Fibroblast of skin of abdomen (primary cell): ENCODE measurements at places on chromosomes 3 and 15.

DNA sequence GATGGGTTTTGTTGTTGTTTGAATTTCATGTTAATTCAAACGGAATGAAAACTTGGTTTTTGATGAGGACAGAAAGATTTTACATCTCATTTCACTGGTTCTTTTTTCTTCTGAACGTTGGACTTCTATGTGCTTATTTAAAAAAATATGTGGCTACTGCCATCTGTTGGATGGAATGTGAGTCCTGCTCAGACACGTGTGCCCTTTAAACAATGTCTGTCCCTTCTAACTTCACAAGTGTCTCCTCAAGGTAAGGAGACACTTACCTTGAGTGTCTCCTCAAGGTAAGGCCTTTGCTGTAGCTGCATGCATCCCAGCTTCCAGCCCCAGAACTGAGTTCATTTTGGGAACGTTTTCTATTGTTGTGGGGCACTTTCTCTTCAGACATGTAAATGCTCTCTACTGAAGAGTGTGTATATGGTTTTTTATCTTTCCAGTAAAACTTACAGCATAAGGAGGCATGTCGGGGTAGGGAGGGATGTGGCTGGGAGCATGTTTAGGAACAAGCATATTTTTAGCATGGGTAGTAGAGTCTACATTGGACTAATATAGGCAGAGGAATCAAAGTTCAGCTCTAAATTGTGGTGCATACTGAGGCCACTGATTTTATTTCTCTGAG, 63.1 kb upstream of the UBE3A start:
- DNase-seq = peak; percentile 31

DNA sequence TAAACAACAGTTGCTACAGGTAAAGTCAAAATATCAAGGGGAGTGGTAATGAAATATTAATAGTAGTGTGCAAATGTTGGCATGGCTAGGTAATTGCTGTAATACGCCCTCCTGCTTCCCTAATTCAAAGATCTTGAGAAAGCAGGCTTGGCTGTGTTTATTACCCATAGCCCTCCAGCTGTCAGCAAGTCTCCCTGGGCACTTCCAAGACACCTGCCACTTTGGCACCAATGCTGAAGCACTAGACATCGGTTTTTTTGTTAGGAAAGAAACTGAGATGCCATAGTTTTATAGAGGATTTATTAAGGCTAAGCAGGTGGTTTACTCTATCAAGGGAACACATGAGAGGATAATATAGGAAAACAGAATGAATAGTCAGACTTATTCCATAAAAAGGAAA, 64.4 kb downstream of the P2RY1 start:
- no peak for DNase-seq

DNA sequence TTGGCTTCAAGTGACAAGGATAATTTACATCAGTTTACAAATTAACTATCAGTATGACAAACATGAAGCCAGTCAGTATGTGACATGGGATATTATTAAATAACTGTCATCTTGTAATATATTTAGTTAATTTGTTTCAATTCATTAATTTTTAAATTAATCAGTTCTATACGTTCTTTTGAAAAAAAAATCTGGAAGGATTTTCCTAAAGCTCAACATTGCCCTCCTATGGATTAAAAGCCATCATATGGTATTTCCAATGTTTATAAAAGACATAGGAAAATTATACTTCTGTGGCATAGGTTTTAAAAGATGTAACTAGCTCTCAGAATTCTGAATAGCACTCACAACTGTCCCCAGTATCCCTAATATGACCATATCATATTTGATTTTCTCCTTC, 134.4 kb downstream of the PLOD2 start:
- DNase-seq = no peak

- DNase-seq = no peak
Observed at GRCh38 chr3:138498991-138499390, 64.6 kb downstream of the ESYT3 start.

- no peak for DNase-seq
Observed at GRCh38 chr3:58570851-58571250, 6.3 kb downstream of the FAM107A start.

DNA sequence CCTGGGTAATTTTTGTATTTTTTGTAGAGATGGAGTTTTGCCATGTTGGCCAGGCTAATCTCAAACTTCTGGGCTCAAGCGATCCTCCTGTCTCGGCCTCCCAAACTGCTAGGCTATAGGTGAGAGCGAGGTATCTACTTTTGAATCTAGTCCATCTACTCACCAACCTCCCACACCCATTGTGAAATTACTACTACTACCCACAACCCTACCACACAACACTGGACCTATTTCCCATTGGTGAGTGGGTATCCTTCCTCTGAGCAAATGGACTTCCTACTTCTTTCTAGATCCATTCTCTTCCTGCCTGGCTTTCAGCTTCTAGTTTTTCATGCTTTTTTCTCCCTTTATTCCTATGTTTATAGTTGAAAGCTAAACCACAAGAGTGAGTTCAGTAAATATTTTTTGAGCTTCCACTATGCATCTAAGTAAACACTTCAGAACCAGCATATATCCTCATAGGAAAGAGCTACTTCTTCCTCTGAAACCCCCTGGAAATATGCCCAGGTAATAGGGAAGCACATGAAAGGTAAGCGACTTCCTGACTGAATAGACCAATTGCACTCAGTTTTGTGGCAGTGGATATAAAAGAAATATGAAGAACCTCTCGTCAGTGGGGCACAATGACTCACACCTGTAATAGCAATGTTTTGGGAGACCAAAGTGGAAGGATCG, 39.1 kb downstream of the MYO1E start:
- DNase-seq = no peak

GRCh38 chr15:29452881-29453731, 183.5 kb upstream of the NSMCE3 start:
- no peak for DNase-seq

- no peak for DNase-seq
Observed at GRCh38 chr3:185928496-185928895, 9.3 kb downstream of the TRA2B start.

DNA sequence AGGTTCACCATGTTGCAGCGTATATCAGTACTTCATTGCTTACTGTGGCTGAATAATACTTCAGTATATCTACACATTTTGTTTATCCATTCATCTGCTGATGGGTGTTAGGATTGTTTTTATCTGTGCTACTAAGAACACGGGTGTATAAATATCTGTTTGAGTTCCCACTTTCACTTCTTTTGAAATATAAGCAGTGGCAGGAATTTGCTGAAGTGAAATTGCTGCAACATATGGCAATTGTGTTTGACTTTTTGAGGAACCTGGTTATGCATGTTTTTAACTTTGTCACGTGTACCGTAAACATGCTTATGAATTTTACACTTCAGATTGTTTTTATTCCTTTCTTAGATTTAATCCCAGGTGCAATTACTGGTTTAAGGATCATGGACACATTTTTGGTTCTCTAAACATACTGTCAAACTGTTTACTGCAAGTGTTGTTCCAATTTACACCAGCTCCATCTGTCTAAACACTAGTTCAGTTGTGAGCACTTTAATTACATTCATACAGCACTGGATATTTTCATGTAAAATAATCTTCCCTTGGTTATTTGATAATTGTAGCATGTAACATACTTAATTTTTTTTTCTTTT, 23.1 kb downstream of the TRAK1 start:
- DNase-seq = no peak

DNA sequence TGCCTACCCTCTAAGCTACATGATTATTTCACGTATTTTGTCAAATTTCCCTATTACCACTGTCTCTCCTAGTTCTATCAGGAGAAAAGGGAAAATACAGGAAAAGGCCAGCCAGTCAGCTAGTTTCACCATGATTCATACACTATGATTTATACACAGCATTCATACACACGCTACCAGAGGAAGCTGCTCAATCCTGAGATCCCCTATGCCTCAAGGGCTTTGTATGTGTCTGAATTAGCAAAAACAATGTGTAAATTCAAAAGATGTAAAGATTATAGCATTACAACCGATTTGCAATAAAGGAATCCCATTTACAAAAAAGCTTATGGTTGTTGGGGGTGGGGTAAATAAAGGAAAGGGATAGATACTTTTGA, 3.1 kb upstream of the ACKR4 start:
- DNase-seq = peak; percentile 87

DNA sequence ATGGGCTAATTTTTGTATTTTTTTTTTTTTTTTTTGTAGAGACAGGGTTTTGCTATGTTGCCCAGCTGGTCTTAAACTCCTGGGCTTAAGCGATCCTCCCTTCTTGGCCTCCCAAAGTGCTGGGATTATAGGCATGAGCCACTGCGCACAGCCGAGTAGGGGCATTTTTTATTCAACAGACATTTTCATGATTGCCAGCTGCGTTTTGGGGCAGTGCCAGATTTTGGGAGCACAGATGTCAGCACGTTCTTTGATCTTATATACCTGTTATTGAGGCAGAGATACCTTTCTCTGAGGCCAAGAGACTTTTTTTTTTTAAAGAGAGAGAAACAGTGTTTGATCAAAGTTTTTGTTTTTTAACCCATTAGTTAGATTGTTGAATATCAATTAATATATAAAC, 16.8 kb downstream of the NEO1 start:
- DNase-seq = no peak

DNA sequence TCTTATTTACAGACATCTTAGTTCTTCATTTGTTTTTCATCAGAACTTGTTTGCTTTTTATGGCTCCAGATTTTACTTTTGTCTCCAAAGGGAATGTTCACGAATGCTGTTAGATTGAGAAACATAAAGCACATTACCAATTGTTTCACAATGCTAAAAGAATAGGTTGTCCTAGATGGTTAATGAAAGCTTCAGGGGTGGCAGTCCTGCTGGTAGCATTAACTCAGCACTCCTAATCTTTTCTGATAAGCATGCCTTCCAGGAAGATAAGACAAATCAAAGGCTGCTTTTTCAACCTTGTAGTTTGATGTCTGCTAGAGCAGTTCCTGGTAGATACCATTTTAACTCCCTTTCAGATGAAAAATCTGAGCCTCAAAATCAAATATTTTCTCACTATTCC, 619.4 kb downstream of the PYDC2 start:
- no peak for DNase-seq

- DNase-seq = no peak
Observed at GRCh38 chr3:49721596-49721895, 2.1 kb upstream of the AMIGO3 start.

DNA sequence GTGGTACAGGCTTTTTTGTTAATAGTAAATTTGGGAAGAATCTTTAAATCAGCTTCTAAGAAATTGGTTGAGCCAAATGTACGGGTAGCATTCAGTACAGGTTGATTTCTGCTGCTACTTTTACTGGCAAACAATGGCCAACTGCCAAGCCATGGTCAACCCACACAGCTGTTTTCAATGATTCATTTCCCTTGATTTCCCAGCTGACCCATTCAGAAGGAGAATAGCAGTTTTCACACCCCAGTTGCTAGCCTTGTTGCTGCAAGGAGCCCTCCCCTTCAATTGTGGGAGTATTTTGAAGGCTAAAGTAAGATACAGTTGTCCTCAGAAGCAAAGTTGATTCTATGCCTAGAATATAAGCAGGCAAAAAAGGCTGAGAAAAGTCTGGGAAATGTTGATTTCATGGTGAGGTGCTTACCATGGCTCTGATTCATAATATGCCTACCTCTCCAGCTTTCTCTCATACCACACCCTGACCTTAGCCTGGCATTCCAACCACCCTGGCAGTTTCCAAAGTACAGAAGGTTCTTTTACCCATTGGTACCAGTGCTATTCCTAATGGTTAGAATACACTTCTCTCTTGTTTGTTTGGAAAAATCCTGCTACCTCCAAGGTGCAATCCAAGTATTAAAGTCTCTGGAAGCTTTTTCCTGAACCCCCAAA, 320.3 kb upstream of the TGFBR2 start:
- DNase-seq = peak; percentile 92

- no peak for DNase-seq
Observed at GRCh38 chr3:143358793-143359491, 239.4 kb downstream of the CHST2 start.

DNA sequence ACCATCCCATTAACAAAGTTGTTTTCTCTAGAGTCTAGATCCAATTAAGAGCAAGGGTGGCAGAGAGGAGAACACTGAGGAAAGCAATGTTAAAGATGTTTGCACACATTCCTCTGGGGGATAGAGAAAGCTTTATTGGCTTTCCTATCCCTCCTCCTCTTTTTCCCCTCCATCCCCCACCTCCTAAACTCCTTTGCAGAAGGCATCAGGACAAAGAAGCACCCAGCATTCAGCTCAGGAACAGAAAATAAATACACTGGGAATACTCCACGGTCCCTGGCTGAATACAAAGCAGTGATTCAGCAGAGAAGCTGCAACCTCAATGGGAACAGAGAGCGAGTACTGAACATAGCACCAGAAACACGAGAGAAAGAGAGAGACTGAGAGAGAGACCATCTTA, 21.9 kb downstream of the LSAMP start:
- no peak for DNase-seq
